ENCODE measurements at places on chromosomes 13 and 19. TPM values are rescaled to one million over a fixed set of nuclear protein-coding genes. Genes with fewer than 3 reads are reported as not detected.

GRCh38 chr13:50320271-50320862 lies 305.1 kb downstream of the KCNRG start:
- H3K27me3 ChIP-seq = no peaks in the 10 kb centered on the region
- H3K4me1 ChIP-seq = no peaks in the 10 kb centered on the region
- H3K27ac ChIP-seq = no peak overlapping the region

DNA sequence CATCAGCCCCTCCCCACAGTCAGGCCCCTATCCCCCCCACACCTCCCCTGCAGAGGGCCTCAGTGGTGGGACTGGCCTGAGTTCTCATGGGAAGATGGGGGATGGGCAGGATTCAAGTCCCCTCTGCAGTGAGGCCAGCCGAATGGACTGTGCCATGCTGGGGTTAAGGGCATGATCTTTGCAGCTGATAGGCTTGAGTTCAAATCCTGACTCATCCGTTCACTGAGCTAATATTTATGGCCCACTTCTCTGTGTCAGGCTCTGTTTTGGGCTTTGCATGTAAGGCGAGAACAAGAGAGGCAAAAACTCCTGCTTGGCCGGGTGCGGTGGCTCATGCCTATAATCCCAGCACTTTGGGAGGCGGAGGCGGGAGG lies 20.7 kb downstream of the MARK4 start:
- no peak overlapping the region for H3K27ac ChIP-seq
- H3K4me3 ChIP-seq = no peak overlapping the region
- no peaks in the 10 kb centered on the region for H3K27me3 ChIP-seq
- H3K36me3 ChIP-seq = no peaks in the 10 kb centered on the region
- DNase-seq = no peak

The LILRB3 gene
- 26.7 TPM for total RNA-seq

The ZNF112 gene
- total RNA-seq = 8.0 TPM

DNA sequence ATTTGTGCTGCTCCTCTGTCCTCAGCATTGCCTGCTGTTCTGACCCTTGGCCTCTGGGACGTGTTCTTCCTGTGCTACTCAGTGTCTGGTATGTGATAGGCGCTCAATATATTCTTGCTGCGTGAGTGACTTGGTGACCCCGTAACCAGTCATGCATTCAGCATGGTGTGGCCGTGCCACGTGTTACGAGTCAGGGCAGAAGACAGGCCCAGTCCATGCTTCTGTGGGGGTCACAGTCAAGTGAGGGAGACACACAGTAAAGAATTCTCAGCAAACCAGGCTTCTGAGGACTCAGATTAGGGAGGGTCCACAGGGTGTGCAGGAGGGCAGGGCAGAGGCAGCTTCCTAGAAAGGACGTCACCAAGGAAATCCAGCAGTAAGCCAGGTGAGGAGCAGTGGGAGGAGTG lies 7.9 kb downstream of the PPP1R37 start:
- H3K4me3 ChIP-seq = no peak overlapping the region
- H3K4me1 ChIP-seq = no peaks in the 10 kb centered on the region
- no peak for DNase-seq
- no peaks in the 10 kb centered on the region for H3K27me3 ChIP-seq

DNA sequence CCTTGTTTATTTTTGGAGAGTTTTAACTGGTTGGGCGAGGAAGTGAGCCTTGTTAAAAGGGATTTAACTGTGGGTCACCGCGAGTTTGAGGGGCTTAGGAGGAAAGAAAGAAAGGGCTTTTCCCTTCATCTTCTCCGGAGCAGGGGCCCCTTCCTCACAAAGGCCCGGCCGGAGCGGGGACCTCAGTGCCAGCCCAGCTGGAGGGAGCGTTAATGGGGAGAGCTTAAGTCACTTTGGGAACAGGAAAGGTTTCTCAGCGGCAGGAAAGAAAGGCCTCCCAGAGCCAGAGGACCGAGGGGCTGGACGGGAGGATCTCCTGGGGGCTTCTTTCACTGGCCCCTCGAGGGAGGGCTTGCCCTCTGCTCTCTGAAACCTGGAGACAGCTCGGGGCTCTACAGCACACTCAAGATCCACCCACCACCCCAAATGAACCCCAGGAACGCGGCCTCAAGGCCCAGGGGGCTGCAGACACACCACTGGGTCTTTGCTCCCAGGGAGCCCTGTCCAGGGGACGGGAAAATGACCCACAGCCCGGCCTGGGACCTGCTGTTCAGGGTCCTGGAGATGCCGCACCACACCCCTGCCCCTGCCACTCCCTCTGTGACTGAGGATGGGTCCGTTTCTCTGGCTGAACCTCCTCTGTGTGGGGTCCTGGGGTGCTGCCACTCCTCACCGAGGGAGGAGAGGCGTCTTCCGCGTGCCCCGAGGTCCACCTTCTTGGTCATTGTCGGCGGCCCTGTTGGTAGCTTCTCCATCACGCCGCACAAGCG lies 128.3 kb downstream of the URI1 start:
- H3K27me3 ChIP-seq = no peaks in the 10 kb centered on the region
- no peaks in the 10 kb centered on the region for H3K36me3 ChIP-seq
- H3K27ac ChIP-seq = no peak overlapping the region
